ENCODE measurements at places on chromosomes 1 and 21.

DNA sequence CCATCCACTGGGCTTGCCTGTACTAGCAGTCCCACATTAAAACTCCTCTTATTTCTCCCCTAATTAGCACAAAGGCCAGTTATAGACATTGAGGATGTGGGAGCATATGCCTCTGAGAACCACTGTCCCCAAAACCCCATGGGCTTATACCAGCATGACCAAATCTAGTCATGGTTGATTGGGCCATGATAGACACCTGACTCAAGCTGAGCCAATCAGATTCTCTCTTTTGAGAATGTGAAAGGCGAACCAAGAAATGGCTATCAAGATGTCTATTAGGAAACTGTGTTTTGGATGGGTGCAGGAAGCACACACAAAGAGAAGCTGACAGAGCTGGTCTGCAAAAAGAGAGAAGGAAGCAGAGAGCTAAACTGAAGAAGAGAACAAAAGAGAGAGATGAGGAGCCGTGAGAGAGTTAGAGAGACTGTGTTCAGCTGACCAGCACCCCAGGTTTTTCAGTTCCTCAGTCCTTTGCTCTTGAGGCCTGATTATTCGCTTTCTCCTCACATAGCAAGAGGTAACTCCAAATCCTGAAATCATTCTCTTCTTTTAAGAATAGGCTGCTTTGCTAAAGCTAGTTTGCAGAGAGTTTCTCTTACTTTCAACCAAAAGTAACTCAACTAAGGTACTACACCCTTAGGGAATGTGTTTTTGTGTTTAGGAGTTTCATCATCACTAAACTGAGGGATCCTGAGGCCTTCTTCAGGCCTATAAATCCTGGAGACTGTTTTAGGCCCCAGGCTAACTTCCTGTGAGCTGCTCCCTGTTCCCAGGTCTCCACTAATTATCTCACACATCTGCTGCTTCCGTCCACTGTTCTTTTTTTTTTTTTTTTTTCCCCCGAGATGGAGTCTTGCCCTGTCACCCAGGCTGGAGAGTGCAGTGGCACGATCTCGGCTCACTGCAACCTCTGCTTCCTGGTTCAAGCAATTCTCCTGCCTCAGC is 7.9 kb upstream of the TIPRL start:
- DNase-seq = no peak

DNA sequence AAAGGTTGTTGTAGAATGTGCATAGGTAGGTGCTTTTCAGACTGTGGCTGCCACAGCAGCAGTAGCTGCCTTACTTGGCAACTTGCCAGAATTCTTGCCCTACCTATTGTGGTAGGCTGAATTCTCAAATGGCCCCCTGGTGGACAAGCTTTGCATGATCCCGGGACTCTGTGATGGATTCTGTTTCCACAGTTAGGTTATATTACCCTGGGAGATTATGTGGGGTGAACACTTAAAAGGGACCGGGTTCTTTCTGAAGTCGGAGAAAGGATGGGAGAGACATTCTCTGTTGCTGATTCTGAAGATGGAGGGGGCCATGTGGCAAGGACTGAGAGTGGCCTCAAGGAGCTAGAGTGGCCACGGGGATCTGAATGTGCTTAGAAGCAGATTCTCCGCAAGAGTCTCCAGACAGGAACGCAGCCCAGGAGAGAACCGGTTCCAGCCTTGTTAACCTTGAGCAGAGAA is 32.1 kb upstream of the KCNE1 start:
- no peak for DNase-seq

DNA sequence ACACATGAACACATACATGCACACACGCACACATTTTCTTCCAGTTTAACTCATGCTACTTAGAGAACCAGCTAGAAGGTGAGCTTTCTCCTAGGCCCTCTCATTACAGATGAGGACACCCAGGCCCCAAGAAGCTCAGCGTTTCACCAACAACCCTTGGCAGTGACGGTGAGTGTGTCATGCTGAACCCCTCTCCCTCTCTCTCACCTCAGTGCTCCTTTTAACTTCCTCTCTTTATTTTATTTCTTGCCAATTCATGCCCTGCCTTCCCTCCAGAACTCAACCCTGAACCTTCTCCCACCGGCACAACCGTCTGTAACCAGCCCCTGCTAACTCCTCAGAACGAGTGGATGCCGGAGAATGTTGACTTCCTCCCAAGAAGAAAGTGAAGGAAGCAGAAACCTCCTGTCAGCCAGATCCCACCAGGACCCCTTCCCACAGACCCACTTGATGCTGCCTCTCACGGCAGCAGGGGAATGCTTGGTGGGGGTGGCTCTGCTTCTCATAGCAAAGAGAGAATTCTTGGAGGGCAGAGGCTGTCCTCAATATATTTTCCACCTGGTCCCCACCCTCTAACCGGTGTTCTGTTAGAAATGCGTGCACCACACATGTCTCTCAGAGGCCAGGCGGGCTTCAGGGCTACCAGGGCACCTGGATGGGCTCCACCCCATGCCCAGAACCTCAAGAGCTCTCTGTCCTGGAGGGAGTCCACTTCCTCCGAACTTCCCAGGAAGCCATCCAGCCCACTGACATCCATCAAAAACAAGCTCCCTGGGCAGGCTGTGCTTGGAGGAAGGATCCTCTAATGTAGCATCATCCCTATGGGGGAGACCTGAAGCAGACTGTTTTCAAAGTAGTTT is 134.0 kb downstream of the TOMM20 start:
- no peak for DNase-seq

- DNase-seq = no peak
Measured at GRCh38 chr1:155499953-155500639, 62.5 kb downstream of the ASH1L start.

GRCh38 chr1:82604524-82604923 is 803.8 kb downstream of the ADGRL2 start:
- no peak for DNase-seq

GRCh38 chr1:22838965-22839364 is 128.3 kb downstream of the EPHB2 start:
- no peak for DNase-seq

DNA sequence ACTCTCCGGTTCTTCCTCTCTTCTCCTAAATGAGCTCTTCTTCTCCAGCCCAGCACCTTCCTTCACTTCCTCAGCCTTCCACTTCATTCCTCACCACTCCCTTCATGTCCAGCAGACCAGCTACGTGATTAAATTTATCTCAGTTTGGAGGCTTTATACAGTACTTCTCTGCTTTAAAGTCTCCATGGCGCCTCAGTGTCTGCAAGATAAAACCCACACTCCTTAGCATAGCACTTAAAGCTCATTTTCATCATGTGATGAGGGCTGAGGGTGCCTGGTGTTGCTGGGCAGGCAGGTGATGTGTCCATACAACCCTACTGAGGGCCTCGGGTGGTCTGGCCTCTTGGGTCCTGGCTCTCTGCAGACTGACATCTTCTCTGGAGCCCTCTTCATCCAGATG is 7.7 kb downstream of the SLC5A9 start:
- DNase-seq = no peak

DNA sequence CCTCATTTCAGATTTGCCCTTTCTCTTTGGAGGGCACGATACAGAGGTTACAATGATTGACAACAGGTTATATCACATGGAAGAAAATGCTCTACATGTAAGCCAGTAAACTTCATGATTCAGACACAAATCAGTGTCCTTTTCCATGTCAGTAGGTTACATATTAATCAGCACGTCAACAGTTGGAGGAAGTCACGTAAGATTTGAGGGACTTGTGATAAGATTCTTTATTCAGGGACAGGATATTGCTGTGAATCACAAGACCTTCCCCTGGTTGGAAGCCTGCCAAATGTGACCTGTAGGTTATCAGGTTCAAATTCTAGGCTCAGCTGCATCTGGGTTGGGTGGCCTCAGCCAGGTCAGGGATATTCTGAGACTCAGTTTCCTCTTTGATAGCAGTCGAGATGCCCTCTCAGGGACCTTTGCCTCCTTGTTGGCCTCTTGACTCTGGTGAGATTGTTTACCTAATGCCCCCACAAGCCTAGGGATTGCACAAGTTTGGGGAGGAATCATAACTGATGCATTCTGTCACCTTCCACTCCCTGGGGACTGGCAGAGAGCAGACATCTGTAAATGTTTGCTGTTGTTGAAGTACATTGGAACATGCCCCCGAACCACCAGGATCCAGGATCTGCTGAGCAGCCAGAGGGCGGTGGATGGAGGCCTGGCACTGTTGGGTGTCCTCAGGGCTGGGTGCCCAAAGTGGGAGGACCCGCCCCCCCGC is 31.9 kb downstream of the SERINC2 start:
- DNase-seq = no peak

- no peak for DNase-seq
Measured at GRCh38 chr21:31273278-31273677, 70.8 kb downstream of the TIAM1 start.

DNA sequence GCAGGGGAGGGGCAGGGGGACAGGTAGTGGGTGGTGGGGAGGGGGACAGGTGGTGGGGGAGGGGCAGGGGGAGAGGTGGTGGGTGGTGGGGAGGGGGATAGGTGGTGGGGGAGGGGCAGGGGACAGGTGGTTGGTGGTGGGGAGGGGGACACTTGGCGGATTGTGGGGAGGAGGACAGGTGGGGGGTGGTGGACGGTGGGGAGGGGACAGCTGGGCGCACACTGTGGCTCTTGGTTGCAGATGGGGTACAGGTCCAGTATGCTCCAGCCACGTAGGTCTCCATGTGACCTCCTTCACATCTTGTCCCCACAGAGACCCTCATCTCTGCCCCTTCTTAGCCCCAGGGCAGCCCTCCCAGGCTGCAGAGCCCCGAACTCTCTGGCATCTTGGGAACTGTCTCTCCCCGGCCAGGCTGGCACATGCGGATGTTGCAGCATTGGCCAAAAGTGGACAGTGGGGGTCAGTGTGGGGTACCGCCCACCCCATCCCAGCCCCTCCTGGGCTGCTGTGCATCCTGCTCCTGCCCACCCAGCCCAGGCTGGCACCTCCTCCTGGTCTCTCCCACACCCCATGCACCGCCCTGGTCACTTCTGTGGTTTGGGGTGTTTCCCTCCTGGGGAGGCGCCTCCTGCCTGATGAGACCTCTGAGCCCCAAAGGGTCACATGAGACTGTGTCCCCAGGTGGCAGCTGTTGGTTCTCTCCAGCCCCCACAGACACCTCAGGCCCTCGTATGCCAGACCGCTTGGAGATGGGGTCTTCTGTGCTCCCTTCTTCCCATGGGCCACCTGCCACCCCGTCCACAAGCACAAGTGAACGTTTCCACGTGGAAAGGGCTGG is 7.6 kb upstream of the SLC19A1 start:
- no peak for DNase-seq

- DNase-seq = no peak
Measured at GRCh38 chr21:45084121-45084520, 9.7 kb downstream of the ADARB1 start.

DNA sequence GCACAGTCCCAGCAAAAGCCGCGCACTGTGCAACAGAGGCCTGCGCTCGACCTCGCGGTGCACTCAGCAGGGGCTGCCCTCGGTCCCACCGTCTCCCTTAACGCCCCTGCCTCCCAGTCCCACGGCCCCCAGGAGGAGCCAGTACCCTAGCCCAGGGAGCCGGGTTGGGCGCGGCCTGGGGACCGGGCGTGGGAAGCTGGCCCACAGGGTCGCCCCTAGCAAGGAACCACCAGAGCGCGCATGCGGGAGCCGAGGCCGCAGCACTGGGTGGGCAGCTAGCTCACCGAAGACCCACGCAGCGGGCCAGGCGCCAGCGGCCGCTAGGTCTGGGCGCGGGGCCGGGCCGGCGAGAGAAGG is 21.6 kb upstream of the ZNF678 start:
- DNase-seq = no peak

GRCh38 chr1:98072047-98072446 is 151.2 kb upstream of the DPYD start:
- no peak for DNase-seq

DNA sequence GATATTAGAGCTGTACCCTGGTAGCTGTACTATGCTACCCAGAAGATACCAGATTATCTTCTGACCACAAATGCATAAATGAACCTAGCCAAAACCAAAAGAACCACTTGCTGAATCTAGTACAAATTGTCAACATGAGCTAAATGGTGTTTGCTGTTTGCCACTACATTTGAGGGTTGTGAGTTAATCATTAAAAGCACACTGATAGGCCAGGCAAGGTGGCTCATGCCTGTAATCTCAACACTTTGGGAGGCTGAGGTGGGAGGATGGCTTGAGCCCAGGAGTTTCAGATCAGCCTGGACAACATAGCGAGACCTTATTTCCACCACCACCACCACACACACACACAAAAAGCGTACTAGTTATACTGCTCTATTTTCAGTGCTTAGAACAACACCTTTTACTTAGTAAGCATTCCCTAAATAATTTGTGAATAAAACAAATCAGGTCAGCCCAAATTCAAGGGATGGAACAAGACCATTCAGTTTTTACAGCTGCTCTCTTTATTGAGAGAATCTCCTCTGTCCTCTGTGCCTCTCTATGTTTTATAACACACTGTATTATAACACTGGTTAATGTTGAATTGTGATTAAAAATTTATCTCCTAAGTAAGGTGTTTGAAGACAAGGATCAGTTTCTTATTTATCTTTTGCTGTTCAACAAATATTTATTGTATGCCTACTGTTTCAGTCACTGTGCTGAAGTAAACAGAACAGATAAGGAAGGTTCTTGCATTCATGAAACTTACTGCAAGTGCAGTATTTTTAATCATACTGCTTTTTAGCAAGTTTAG is 44.0 kb downstream of the MAGI3 start:
- DNase-seq = no peak

- DNase-seq = no peak
Measured at GRCh38 chr1:17676387-17677060, 78.6 kb upstream of the ACTL8 start.

- no peak for DNase-seq
Measured at GRCh38 chr1:1332774-1333480, 1.8 kb downstream of the TAS1R3 start.

GRCh38 chr21:43911015-43911934 is 46.3 kb downstream of the AGPAT3 start:
- no peak for DNase-seq

DNA sequence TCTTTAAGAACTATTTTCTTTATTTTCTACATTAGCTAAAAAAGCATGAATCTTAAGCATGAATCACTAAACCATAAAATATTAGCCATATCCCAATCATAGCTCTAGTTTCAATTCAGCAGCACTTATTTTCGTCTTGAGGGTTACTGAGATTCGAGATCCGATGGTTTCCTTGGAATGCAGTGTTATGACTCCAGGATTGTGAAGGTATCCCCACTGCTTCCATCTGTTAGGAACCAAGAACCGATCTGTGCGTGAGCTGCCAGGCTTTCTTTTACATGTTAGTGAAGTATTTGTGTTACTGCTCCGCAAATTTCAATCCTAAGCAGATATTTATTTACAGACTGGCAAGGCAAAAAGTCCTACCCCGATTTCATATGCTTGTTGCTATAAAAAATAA is 18.8 kb downstream of the TNFRSF9 start:
- no peak for DNase-seq

DNA sequence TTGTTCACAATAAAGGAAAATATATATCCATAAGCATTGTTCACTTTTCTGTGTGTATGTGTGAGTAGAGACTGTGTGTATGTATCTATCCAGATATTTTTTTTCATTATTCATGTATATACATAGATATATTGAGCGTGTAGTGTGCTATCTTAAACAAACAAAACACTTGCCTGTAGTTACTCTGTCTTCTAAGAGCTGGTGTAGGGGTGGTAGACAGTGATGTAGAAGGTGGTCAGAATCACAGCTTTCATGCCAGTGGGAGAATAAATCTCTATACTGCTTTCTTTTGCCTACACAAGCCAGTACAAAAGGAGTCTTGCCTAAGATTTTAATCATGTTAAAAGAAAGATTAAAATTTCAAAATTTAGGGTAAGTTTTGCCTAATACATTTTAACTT is 122.0 kb downstream of the UCHL5 start:
- no peak for DNase-seq
